ENCODE measurements at places on chromosomes 6 and 20.
A peak's percentile ranks its signal among the peaks of the same experiment; 100 is the strongest.

- peak; percentile 93 for DNase-seq
Observed at GRCh38 chr6:33856655-33857054, 52.9 kb upstream of the MLN start.

DNA sequence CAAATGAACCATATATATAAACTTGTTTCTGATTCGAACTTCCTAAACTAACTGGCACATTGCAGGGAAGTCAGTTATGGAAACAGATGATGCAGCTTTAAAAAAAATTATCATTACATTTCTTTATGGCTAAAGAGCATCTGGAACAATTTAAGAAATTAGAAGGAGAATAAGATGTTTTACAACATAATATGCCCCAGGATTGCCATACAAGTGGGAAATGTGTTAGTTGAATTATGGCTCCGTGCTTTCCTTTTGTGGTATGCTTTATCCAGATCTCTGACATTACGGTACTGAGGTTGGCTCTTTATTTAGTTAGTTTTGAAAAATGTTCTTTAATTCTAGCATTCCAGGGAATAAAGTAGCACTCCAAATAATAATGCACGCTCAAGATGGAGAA, 343.0 kb upstream of the ZFP64 start:
- no peak for DNase-seq

DNA sequence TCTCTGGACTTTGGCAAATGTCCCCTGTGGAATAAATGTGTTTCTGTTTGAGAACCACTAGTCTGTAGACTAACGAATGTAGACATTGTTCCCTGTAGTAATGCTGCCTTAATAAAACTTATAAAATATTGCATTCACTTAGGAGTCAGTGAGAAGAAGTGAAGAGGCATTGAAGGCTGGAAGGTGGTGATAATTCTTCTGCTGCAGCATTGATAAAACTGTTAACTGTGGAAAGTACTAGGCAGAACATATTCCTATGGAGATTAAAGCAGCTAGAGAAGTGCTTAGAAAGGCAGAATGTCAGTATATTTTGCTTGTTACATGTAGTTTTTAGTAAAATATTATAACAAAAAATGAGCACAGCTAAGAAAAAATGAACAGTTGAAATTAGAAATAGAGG, 4.8 kb downstream of the PGK2 start:
- no peak for DNase-seq

DNA sequence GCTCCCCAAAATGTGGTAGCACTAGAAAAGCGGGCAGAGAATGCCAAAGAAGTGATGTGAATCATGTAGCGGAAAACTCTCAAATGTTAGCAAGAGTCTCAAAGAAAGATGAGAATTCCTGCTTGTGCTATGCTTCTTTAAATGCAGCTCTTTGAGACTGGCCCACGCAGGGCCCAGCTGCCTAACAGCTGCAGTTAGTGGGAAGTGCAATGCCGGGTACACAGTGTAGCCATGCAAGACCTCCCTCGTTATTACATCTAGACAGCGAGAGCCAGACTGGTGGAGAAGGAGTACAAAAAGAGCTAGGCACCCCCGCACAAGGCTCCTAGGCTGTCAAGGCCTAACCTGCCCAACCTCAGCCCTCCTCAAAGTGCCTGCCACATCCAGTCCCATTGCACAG, 201.7 kb upstream of the PRDM1 start:
- DNase-seq = no peak

GRCh38 chr6:2714111-2714895, 36.4 kb downstream of the MYLK4 start:
- DNase-seq = no peak

- no peak for DNase-seq
Observed at GRCh38 chr20:31856516-31856915, 11.1 kb upstream of the FOXS1 start.

DNA sequence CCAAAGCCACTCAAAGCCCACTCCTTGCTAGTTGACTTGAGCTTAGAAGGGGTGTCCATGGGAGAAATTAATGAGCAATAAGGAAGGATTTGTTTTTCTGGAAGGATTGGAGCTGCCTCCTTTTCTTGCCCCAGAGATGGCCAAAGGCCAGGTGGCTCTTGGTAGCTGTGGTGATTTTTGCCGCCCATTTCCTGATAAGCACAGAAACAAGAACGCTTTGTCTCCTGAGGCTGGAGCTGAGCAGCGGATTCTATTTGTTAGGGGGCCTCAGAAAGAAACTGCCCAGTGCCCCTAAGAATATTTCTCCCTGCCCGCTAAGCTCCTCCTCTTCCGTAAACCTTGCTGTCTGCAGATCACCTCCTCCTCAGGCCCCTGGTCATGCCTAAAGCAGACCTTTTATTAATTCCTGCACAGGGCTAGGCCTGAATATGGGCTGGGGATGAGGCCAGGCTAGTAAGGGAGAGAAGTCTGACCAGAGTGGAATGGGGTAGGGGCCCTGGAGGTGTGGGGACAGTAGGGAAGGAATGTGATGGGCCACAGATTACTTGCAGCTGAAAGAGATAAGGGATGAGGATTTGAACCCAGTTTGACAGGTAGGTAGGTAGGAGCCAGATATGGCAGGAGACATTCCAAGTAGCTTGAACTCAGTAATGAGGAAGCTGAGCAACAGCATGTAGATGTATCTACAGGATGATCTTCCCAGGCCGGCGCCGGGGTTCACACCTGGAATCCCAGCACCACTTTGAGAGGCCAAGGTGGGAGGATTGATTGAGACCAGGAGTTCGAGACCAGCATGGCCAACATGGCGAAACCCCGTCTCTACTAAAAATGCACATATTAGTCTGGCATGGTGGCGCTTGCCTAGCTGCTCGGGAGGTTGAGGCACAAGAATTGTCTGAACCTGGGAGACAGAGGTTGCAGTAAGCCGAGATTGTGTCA, 71.2 kb upstream of the NAA20 start:
- no peak for DNase-seq

DNA sequence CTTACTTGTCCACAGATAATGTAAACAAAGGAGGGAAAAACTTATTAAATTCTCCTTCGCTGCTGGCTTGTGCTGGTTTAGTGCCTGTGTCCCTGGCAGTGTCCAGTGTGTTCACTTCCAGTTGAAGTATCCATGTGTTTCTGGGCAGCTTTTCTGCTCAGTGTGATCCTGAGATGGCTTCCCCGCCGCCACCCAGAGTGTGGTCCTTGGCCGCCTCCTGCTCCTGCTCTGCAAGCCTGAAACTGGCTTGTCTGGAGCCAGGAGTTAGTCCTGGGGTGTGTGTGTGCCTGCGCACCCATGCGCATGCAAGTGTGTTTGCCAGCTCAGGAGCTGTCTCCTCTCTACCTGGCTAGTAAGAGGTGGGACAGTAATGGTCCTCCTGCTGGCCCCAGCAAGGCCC, 7.2 kb downstream of the BTBD3 start:
- no peak for DNase-seq

GRCh38 chr6:68196645-68197044, 438.4 kb upstream of the ADGRB3 start:
- DNase-seq = no peak

DNA sequence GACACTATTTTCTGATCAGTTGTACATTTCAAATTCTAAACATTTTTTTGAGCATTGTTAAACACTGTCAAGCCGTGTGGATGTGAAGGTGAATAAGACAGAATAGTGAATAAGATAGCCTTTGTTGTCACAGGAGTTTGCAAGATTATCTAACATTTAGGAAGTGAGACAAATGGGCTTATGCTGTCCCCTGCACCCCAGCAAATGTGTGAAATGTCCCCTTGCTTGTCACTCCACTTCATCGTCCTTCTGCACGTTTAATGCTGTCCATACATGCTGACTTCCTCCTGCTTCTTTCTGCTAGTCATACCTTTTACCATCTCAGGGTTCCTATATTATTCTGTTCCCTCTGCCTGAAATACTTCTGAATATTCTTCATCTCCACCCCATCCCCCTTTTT, 62.6 kb downstream of the CBFA2T2 start:
- no peak for DNase-seq

DNA sequence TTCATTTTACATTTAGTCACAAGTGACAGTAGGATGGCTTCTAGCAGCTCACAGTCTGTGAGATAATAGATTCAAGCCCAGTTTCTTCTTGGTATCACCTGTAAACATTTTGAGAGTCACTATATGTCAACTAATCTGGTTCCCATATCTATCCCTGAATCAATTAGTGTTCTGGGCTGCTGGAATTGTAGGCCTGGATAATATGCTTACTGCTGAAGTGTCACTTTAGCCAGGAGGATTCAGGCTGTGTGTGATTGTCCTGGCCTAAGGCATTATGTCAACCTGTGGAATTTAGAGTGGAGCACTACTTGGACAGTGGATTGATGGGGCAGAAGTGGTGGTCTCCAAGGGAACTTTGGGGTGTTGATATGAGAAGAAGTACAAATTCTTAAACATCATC, 1071.8 kb upstream of the CITED2 start:
- DNase-seq = no peak

- no peak for DNase-seq
Observed at GRCh38 chr6:97473979-97474378, 191.0 kb upstream of the MMS22L start.

DNA sequence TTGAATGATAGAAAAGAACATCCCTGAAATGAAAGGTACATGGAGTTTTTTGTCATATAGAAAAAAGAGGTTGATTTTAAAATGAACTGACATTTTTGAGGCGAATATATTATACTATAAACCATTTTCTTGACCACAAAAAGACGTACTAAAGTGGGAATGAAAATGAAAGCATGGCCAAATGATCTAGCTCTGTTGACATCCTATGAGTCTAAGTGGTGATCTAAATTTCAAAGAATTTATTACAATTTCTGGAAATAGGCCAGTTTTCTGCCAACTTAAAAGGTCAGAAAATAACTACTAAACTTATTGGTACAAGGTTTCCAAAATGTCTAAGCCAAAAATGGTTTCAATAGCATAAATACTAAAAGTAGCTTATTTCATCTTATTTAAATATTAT, 536.8 kb downstream of the EYS start:
- no peak for DNase-seq

- DNase-seq = no peak
Observed at GRCh38 chr6:106421496-106421895, 61.0 kb downstream of the CRYBG1 start.

GRCh38 chr20:8357703-8358102, 225.6 kb downstream of the PLCB1 start:
- no peak for DNase-seq

DNA sequence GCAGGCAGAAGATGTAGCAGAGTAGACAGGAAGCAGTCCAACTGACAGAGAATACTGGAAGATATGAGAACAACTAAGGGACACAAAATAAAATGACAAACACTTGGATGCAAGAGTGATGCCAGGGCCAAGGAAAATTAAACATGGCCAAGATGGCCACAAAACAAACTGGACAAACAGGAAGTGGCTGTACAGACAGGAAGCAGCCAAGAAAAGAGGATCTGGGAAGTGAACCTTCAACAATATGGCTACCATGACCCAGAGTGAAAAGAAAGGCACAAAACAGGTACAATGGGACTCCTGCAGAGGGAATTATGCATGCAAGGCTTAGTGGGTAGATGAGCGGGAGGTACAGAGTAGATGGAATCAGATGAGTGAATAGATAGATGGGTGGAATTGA, 29.1 kb downstream of the HLA-DPB1 start:
- DNase-seq = no peak

GRCh38 chr6:158396136-158396535, 83.9 kb downstream of the TULP4 start:
- DNase-seq = no peak

DNA sequence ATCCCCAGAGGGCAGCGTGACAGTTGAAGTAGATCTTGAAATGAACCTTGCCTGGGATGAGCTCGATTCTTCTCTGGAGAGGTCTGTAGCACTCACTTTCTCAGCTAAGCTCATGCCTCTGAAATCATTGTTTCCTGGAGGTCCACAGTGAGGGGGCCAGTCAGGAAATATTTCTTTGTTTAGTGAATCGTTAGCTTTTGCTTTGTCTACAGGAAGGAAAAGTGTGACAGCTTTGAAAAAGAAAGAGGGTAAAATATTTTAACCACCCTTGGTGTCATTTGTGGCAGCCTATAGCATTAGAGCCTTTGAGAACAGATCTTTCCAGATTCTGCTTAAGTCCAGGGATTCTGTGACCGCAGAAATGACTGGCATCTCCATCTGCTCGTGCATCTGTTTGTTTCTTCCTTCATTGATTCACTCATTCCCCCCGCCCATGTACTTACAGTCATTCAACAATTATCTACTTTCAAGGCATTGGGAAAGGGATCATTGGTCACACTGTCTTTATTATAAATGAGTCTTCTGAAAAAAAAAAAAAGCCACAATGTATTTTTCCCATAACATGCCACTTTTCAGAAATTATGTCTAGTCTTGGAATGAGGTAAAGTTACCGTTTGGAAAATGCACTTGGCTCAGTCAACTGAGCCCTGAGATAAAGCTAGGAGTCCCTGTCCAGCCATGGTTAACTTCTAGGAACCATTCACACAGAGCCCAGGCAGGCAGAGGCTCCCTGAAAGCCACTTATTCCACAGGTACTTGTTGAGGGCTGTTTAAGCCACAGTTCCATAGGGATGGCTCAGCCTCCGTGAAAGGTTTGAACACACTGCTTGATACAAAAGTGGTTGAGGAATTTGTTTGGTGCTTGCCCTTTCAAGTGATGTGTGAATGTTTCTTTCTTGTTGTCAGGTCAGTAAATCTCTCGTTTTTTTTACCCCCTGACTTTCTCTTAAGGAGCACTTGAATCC, 86.0 kb downstream of the TIAM2 start:
- no peak for DNase-seq

DNA sequence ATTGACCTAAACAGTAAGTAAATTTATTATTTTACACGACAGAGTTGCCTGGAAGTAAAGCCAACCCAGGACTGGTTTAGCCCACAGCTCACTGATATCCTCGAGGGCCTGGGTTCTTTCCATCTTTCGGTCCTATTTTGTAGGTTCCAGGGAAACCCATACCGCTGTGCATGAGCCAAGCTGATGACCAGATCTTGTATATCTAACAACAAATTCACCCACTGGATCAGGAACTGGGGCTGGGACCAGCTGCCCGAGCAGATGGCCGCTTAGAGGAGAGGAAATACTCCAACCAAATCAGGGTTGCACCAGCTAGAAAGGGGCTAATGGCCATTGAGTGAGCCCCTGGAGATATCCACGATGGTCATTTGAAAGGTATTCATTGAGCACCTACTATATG, 139.2 kb downstream of the BACH2 start:
- no peak for DNase-seq

- no peak for DNase-seq
Observed at GRCh38 chr6:101268541-101268940, 125.0 kb upstream of the GRIK2 start.

GRCh38 chr6:33652002-33652401, 30.9 kb downstream of the ITPR3 start:
- DNase-seq = no peak

DNA sequence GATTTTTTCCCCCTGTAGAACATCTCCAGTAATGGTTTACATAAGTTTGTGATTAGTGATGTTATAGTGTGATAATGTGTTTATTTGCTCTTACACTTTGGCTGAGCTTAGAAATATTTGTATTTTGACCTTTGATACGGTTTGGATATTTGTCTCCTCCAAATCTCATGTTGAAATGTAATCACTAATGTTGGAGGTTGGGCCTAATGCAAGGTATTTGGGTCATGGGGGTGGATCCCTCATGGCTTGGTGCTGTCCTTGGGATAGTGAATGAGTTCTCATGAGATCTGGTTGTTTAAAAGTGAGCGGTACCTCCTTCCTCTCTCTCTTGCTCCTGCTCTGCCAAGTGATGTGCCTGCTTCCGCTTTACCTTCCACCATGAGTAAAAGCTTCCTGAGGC, 147.2 kb downstream of the CCDC170 start:
- no peak for DNase-seq

- DNase-seq = no peak
Observed at GRCh38 chr20:52736507-52736906, 235.7 kb upstream of the TSHZ2 start.
